Airway epithelial cell (primary cell): ENCODE measurements at places on chromosomes 3 and 15. TPM values are rescaled to one million over a fixed set of nuclear protein-coding genes. Genes with fewer than 3 reads are reported as not detected.

Gene CLDN16
- 0.37 and 0.56 TPM in 2 replicates for total RNA-seq

Gene FBLN2
- 3.7 and 13.3 TPM in 2 replicates for total RNA-seq

Gene TMEM158
- 6.0 and 8.8 TPM in 2 replicates for total RNA-seq

Gene RNF123
- total RNA-seq = 19.6 and 23.8 TPM in 2 replicates

Gene ACKR2
- 0.56 and 0.92 TPM in 2 replicates for total RNA-seq

Gene CNTN3
- 0.56 and 1.2 TPM in 2 replicates for total RNA-seq

Gene KCNH8
- total RNA-seq = not detected in 2 replicates

Gene TMEM62
- total RNA-seq = 12.8 and 18.6 TPM in 2 replicates

Gene SLC9C1
- total RNA-seq = not detected in 2 replicates

Gene TGFBR2
- 52.0 and 64.3 TPM in 2 replicates for total RNA-seq

Gene C3orf22
- total RNA-seq = not detected in 2 replicates

Gene RHOV
- total RNA-seq = 52.2 and 61.1 TPM in 2 replicates

Gene CCR9
- not detected in 2 replicates for total RNA-seq

Gene TYRO3
- 5.7 and 11.5 TPM in 2 replicates for total RNA-seq

Gene FRMD5
- 1.5 and 2.9 TPM in 2 replicates for total RNA-seq

Gene TNFSF10
- 30.9 and 37.7 TPM in 2 replicates for total RNA-seq

Gene IL5RA
- total RNA-seq = not detected in 2 replicates

Gene RTP4
- 0.07 TPM in 1 of 2 replicates, not detected in the other for total RNA-seq

Gene TRPM1
- 0.07 TPM in 1 of 2 replicates, not detected in the other for total RNA-seq

Gene NSMCE3
- total RNA-seq = 7.3 and 8.7 TPM in 2 replicates

Gene SERPINI1
- total RNA-seq = 3.8 and 4.6 TPM in 2 replicates

Gene ITIH1
- not detected in 2 replicates for total RNA-seq

Gene MCF2L2
- total RNA-seq = 0.05 and 0.28 TPM in 2 replicates

Gene PKM
- total RNA-seq = 1,783 and 1,936 TPM in 2 replicates
